Naive thymus-derived CD8-positive, alpha-beta T cell (primary cell): ENCODE measurements at places on chromosomes 1 and 21. TPM values are rescaled to one million over a fixed set of nuclear protein-coding genes. Genes with fewer than 3 reads are reported as not detected.

GRCh38 chr1:203186446-203187303 lies at the start of gene CHI3L1:
Gene CHI3L1 (minus strand): TSS chr1:203186704. CDS start chr1:203186623, 81 bp downstream.
- no peak within 1 kb of the TSS for H3K4me3 ChIP-seq
- peaks cover 7% of the 10 kb centered on the region for H3K27me3 ChIP-seq

DNA sequence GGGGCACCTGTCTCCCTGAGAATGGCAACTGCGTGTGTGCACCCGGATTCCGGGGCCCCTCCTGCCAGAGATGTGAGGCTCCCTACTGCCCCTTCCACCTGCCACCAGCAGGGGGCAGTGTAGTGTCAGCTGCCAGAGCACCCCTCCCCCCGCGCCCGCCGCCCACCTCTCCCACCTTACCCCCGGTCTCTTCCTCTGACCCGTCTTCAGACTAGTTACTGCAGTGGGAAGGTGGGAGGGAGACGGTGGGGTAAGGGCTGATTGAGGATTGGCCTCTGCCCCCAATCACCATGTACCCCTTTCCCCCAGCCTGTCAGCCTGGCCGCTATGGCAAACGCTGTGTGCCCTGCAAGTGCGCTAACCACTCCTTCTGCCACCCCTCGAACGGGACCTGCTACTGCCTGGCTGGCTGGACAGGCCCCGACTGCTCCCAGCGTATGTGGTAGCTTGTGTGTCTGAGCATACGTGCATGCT lies 10.1 kb upstream of the LRRC71 start:
- H3K4me3 ChIP-seq = no peak overlapping the region
- peaks cover 19% of the 10 kb centered on the region for H3K27me3 ChIP-seq
- H3K27ac ChIP-seq = no peak overlapping the region

DNA sequence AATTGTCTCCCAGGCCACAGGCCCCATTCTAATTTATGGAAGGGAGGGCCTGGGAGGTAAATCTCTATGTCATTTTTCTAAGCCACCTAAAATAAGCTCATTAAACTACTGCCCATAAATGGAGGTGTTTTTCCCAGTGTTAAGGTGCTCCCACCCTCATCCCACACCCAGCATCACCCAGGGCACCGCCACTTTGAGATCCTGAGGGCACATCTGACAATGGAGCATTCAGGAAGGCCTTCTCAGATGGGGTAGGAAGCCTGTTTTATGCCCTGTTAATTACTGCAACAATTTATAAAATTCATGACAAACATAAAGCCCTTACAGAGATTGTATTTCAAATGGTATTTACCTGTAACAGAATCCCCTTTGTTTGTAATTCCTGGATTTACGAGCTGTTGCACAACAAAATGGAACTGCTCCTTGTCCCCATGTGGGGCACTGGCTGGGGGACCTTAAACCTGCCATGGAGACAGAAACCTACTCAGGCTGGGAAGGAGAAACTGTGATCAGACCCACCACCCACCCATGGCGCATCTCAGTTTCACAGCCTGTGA lies 319.5 kb upstream of the USP24 start:
- H3K27ac ChIP-seq = no peak overlapping the region
- peaks cover 2% of the 10 kb centered on the region for H3K27me3 ChIP-seq
- H3K4me1 ChIP-seq = peaks cover 2% of the 10 kb centered on the region
- no peaks in the 10 kb centered on the region for H3K36me3 ChIP-seq
- DNase-seq = no peak

- peaks cover 14% of the 10 kb centered on the region for H3K36me3 ChIP-seq
- H3K27me3 ChIP-seq = peaks cover 3% of the 10 kb centered on the region
- H3K27ac ChIP-seq = no peak overlapping the region
Measured at GRCh38 chr21:36517366-36518075, 37.6 kb upstream of the CLDN14 start.

- no peaks in the 10 kb centered on the region for H3K27me3 ChIP-seq
- DNase-seq = no peak
- peak overlapping the region; percentile 97 for H3K27ac ChIP-seq
- no peaks in the 10 kb centered on the region for H3K36me3 ChIP-seq
Measured at GRCh38 chr1:12148160-12148957, 18.4 kb upstream of the TNFRSF1B start.

- DNase-seq = no peak
- peaks cover 29% of the 10 kb centered on the region for H3K36me3 ChIP-seq
- no peak overlapping the region for H3K27ac ChIP-seq
- peaks cover 25% of the 10 kb centered on the region for H3K27me3 ChIP-seq
- peak overlapping the region; percentile 91 for H3K4me3 ChIP-seq
Measured at GRCh38 chr1:247104965-247105364, 809 bp upstream of the ZNF669 start.

- H3K4me3 ChIP-seq = no peak overlapping the region
- DNase-seq = no peak
- H3K36me3 ChIP-seq = no peaks in the 10 kb centered on the region
- H3K4me1 ChIP-seq = no peaks in the 10 kb centered on the region
- H3K27me3 ChIP-seq = no peaks in the 10 kb centered on the region
- no peak overlapping the region for H3K27ac ChIP-seq
Measured at GRCh38 chr1:192357924-192358323, 41.1 kb downstream of the RGS21 start.

DNA sequence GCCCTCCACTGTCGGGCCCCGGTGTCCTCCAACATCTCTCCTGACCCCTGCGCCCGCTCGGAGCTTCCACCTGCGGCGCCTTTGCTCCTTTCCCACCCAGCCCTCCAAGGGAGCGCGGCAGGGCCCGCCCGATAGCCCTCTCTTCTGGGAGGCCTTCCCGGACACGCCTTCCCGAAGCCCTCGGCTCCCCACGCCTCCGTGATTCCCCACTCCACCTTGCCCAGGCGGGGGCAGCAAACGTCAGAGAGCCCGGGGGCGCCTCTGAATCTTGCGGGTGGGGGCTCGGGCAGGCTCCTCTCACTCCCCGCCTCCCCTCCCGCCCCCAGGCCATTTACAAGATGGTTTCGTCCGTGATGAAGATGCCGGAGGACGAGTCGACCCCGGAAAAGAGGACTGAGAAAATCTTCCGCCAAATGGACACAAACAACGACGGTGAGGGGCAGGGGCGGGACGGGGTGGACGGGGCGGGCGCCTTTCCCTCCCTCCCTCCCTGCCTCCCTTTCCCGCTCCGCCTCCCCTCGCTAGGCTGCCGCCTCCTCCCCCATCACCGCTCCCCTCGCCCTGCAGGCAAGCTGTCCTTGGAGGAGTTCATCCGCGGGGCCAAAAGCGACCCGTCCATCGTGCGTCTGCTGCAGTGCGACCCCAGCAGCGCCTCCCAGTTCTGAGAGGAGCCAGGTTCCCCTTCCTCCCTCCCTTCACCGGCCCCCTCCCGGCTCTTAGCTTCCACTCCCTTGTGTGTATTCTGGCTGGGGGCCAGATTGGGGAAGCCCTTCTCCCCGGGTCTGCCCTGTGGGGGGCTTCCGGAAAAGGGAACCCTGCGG lies 7.1 kb downstream of the HPCA start:
- H3K36me3 ChIP-seq = no peaks in the 10 kb centered on the region
- H3K27me3 ChIP-seq = peaks cover 37% of the 10 kb centered on the region
- no peak overlapping the region for H3K27ac ChIP-seq
- peaks cover 8% of the 10 kb centered on the region for H3K4me1 ChIP-seq
- DNase-seq = no peak

GRCh38 chr1:207335695-207336363 lies 14.4 kb downstream of the CD55 start:
- peak; percentile 65 for DNase-seq
- no peaks in the 10 kb centered on the region for H3K27me3 ChIP-seq
- H3K36me3 ChIP-seq = peaks cover 50% of the 10 kb centered on the region
- peak overlapping the region; percentile 89 for H3K27ac ChIP-seq

The MRTO4 gene
- 27.6 TPM for total RNA-seq

The LRRC39 gene
- 2.7 TPM for total RNA-seq

The KCNJ9 gene
- not detected for total RNA-seq

The OR2T35 gene
- not detected for total RNA-seq
